ENCODE measurements at places on chromosomes 12 and 14.

DNA sequence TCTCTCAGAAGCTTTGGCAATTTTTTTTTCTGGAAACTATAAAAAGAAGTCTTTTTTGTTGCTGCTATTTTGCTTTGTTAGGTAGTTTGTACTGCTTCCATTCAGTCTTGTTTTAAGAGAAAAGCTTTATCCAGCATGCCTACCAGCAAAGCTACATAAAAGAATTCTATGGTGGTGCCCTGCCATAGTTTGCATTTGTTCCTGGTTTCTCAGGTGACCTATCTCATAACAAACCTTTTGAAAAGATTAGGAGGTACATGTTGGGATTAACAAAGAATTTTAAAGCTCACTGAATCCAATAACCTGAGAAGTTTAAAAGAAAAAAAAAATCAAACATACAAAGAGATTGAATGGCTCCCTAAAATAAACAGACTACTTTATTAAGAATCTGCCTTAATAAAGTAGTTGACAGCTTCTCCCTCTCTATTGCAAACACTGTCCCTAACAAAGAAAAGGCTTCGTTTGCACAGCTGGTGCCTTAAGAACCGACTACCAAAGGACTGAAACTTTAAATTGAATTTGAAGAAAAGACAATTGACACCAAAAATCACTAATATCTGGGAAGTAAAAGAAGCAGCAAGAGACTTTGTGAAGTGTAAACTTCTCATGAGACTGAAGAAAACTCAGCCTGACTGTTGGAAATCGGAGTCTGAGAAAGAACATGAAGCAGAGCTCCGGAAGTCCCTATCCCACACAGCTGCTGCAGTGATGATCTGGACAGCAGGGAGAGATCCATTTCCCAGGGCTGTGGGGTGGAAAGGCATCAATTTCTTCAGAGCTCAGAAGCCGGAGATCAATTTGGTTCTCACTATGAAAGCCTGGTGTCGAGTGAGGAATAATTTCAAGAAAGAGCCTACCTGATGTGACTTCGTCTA lies 102.7 kb upstream of the PLEKHA5 start:
- DNase-seq = no peak

GRCh38 chr12:117072106-117072505 lies 27.1 kb downstream of the TESC start:
- no peak for DNase-seq

GRCh38 chr14:21454843-21455544 lies 929 bp downstream of the CHD8 start:
- DNase-seq = no peak

- DNase-seq = no peak
Measured at GRCh38 chr12:76947304-76947703, 68.5 kb upstream of the CSRP2 start.

- no peak for DNase-seq
Measured at GRCh38 chr12:2550561-2551411, 244.0 kb upstream of the FKBP4 start.

DNA sequence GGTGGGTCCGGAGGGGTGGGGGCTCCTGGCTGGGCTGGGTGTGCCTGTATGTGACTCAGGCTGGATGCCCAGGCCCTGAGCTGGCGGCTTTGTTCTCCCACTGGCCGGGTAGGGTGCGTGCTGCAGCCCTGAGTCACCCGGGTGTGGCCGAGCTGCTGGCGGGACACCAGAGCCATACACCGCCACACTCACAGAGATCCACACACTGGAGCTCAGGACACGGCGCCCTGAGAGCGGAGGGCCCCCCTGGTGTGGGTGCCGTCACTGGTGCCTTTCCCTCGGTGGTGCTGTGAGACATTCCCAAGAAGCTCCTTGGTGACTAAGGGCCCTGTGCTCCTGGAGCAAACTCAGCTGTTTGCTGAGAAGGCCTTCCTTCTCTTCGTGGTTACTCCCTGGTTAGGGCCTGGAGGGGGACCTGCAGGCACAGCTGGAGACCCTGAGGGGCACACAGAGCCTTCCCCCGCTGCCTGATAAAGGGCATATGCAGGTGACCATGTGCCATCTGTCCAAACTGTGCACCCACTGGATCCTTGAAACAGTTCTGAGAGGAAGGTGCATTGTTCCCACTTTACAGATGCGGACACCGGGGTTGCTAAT lies 44.3 kb downstream of the KRT80 start:
- DNase-seq = no peak

Data from nephron progenitor cell (in vitro differentiated cells).